ENCODE measurements at places on chromosomes 11 and 22.
A peak's percentile ranks its signal among the peaks of the same experiment; 100 is the strongest.

DNA sequence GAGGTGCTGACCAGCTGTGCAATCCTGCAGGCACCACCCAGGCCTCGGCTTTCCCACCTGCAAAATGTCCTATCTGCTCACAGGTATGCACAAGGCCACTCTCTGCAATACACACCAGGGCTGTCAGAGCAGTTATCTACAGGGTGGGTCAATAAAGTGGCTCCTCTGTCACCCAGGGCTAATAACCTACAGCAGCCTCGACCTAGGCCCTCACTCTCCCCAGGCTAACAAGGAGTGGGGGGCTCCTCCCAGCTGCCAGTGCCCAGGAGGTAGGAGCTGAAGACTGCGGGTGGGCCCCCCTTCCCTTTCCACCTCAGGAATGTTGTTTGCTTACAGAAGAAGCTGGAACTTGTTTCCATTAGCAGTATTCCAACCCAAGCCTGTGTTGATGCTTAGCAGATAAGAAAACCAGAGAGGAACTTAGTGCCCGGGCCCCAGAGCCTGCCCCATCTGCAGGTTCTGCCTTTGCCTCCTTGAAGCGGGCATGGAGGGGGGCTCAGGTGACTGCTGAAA lies 26.8 kb downstream of the MYH9 start:
- peak; percentile 82 for DNase-seq

- DNase-seq: no peak
Measured at GRCh38 chr11:57318178-57318577, 6.6 kb downstream of the TNKS1BP1 start.

GRCh38 chr11:111093061-111093460 lies 152.5 kb upstream of the POU2AF2 start:
- DNase-seq: no peak

DNA sequence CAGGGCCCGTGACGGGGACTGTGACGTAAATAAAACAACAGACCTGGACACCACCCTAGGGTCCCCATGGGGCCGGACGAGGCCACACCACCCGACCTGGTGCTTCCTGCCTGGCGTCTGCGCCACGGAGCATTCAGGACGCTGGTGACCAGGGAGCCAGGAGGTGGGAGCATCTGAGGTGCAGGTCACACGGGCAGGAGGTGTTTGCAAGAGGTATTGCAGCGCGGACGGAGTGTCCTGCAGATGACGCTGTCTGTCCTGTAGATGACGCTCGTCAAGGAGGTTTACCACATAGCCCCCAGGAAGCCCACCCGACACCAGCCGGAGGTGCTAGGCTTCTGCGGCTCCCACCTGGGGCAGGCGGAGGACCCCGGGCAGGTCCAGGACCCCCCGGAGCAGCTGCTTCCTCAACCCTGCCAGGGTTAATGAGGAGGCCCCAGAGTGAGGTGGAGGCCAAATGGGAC lies 986 bp upstream of the MUC5B start:
- DNase-seq: no peak

GRCh38 chr11:66046901-66047300 lies 2.1 kb downstream of the GAL3ST3 start:
- DNase-seq: no peak

DNA sequence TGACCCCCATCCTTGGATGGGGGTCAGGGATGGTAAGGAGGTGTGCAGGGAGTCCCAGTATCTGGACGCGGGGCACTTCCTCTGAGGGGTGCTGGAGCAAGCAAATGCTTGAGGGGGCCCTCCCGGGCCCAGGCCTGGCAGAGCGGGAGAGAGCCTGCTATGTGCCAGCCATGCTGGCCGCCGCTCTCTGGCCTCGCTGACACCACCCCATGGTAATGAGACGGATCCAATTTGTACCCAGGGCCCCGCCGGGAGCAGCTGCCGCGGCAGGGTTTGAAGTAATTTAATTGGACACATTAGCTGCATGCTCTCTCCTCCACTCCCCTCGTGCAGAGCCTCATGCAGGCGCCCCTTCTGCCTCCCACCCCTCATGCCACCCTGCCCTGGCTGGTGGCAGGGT lies 6.3 kb downstream of the SYT7 start:
- DNase-seq: no peak

DNA sequence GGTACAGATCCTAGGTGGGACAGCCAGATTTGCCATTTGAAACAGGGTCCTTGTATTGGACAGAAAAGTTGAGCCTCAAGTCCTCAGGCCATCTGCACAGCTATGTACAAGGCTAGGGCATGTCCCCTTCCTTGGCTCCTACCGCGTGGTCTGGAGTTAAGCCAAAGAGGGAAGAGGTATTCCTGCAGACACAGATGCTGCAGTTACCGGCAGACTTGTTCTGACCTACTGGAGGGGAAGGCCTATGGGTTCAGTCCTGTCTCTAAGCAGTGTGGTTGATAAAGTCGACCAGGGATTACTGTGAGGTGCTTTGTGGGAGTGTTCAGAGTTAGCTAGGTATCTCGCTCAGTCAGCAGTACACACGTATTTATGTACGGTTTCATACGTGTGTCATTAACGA lies 180.6 kb downstream of the ADAMTS15 start:
- DNase-seq: no peak

- DNase-seq: no peak
Measured at GRCh38 chr11:80451105-80451504, 1010.3 kb upstream of the TENM4 start.

Measured in astrocyte of the hippocampus (primary cell).